Muscle of arm (tissue), 14 donors: ENCODE measurements at places on chromosomes 4 and X. TPM values are rescaled to one million over a fixed set of nuclear protein-coding genes. Genes with fewer than 3 reads are reported as not detected.

Gene SAGE1
- not detected for polyA plus RNA-seq

Gene HHIP
- 4.6 TPM for polyA plus RNA-seq

Gene TMPRSS11D
- not detected for polyA plus RNA-seq

Gene SMIM14
- 18.9 TPM for polyA plus RNA-seq

Gene RAI2
- polyA plus RNA-seq = 9.7 TPM

Gene SH3TC1
- 7.9 TPM for polyA plus RNA-seq

Gene ZDHHC15
- polyA plus RNA-seq = 11.4 TPM

Gene AKAP4
- polyA plus RNA-seq = 1.7 TPM

Gene NPY5R
- 0.29 TPM for polyA plus RNA-seq

Gene BEX2
- polyA plus RNA-seq = not detected

Gene SPANXD
- polyA plus RNA-seq = not detected

Gene CHST7
- not detected for polyA plus RNA-seq

Gene DUSP9
- polyA plus RNA-seq = 0.28 TPM

Gene CORIN
- polyA plus RNA-seq = 2.7 TPM

Gene SH2D1A
- polyA plus RNA-seq = 3.8 TPM

Gene REELD1
- polyA plus RNA-seq = 0.13 TPM

Gene PPARGC1A
- polyA plus RNA-seq = 7.3 TPM

Gene SPACA5
- not detected for polyA plus RNA-seq

Gene ERAS
- polyA plus RNA-seq = 0.13 TPM

Gene KCND1
- 0.97 TPM for polyA plus RNA-seq

Gene FGFR3
- 0.92 TPM for polyA plus RNA-seq

Gene BMPR1B
- 15.0 TPM for polyA plus RNA-seq

Gene GUCY1A1
- 15.3 TPM for polyA plus RNA-seq

Gene MID1
- 27.5 TPM for polyA plus RNA-seq

Gene MAOA
- polyA plus RNA-seq = 0.92 TPM

Gene CTAG1B
- polyA plus RNA-seq = not detected

Gene SHISA3
- 10.5 TPM for polyA plus RNA-seq

Gene ADGRA3
- 110 TPM for polyA plus RNA-seq

Gene ZNF518B
- polyA plus RNA-seq = 13.6 TPM

Gene DGAT2L6
- not detected for polyA plus RNA-seq

Gene ASB11
- 12.3 TPM for polyA plus RNA-seq

Gene GUCY1B1
- polyA plus RNA-seq = 21.7 TPM

Gene CFAP299
- 0.17 TPM for polyA plus RNA-seq

Gene ZFP92
- 0.84 TPM for polyA plus RNA-seq

Gene SORBS2
- 20.2 TPM for polyA plus RNA-seq

Gene PPP1R2C
- polyA plus RNA-seq = not detected
